ENCODE measurements at places on chromosomes 5 and 9. TPM values are rescaled to one million over a fixed set of nuclear protein-coding genes. Genes with fewer than 3 reads are reported as not detected.

The LAMC3 gene
- total RNA-seq = 0.37 TPM

The SMIM33 gene
- not detected for total RNA-seq

The INSL4 gene
- total RNA-seq = not detected

The IQGAP2 gene
- total RNA-seq = 2.2 TPM

The HMCN2 gene
- total RNA-seq = under 0.01 TPM

The IFNK gene
- not detected for total RNA-seq

The IL7R gene
- total RNA-seq = 0.37 TPM

The ACSL6 gene
- total RNA-seq = not detected

The CPLANE1 gene
- 30.5 TPM for total RNA-seq

The SPINK7 gene
- not detected for total RNA-seq

The SNCAIP gene
- total RNA-seq = 0.20 TPM

The OR1Q1 gene
- not detected for total RNA-seq

The DPYSL3 gene
- total RNA-seq = 19.1 TPM

The LOX gene
- total RNA-seq = 26.4 TPM

The GRM6 gene
- not detected for total RNA-seq

The BHMT2 gene
- 5.3 TPM for total RNA-seq

The POLR1E gene
- total RNA-seq = 72.1 TPM

The C9 gene
- total RNA-seq = not detected

The MYO10 gene
- 4.5 TPM for total RNA-seq

The PRRX2 gene
- 21.3 TPM for total RNA-seq

The ANKRD31 gene
- total RNA-seq = under 0.01 TPM

The RFX3 gene
- 1.1 TPM for total RNA-seq

The TMEFF1 gene
- 0.78 TPM for total RNA-seq

The SLC6A3 gene
- total RNA-seq = under 0.01 TPM

The BTNL8 gene
- total RNA-seq = not detected

The KLF4 gene
- total RNA-seq = 36.0 TPM

The SARDH gene
- total RNA-seq = 2.0 TPM

The FUT7 gene
- not detected for total RNA-seq

The IL31RA gene
- 0.37 TPM for total RNA-seq

The CER1 gene
- total RNA-seq = not detected

The C7 gene
- 0.39 TPM for total RNA-seq

The C1QTNF2 gene
- total RNA-seq = under 0.01 TPM

The FGF18 gene
- total RNA-seq = not detected

The SVEP1 gene
- total RNA-seq = 16.4 TPM

The UBLCP1 gene
- 23.1 TPM for total RNA-seq

The PDCD1LG2 gene
- 8.2 TPM for total RNA-seq

The GADD45G gene
- total RNA-seq = 0.39 TPM

The CDX1 gene
- not detected for total RNA-seq

The PCDHB15 gene
- not detected for total RNA-seq

The EIF4E1B gene
- total RNA-seq = not detected

The HEMGN gene
- total RNA-seq = not detected

The LIX1 gene
- total RNA-seq = not detected

The GARIN3 gene
- not detected for total RNA-seq

The PCDHGA3 gene
- 1.2 TPM for total RNA-seq

The MPDZ gene
- total RNA-seq = 26.8 TPM

The SPATA31A5 gene
- not detected for total RNA-seq

The GNA14 gene
- total RNA-seq = 0.73 TPM

The N4BP3 gene
- total RNA-seq = under 0.01 TPM

The OR1N1 gene
- total RNA-seq = not detected

The HRH2 gene
- total RNA-seq = not detected

The SLC34A1 gene
- not detected for total RNA-seq

The OTP gene
- total RNA-seq = not detected

The CTNND2 gene
- under 0.01 TPM for total RNA-seq
